CD8-positive, alpha-beta memory T cell (primary cell): ENCODE measurements at places on chromosomes 13 and 19.

DNA sequence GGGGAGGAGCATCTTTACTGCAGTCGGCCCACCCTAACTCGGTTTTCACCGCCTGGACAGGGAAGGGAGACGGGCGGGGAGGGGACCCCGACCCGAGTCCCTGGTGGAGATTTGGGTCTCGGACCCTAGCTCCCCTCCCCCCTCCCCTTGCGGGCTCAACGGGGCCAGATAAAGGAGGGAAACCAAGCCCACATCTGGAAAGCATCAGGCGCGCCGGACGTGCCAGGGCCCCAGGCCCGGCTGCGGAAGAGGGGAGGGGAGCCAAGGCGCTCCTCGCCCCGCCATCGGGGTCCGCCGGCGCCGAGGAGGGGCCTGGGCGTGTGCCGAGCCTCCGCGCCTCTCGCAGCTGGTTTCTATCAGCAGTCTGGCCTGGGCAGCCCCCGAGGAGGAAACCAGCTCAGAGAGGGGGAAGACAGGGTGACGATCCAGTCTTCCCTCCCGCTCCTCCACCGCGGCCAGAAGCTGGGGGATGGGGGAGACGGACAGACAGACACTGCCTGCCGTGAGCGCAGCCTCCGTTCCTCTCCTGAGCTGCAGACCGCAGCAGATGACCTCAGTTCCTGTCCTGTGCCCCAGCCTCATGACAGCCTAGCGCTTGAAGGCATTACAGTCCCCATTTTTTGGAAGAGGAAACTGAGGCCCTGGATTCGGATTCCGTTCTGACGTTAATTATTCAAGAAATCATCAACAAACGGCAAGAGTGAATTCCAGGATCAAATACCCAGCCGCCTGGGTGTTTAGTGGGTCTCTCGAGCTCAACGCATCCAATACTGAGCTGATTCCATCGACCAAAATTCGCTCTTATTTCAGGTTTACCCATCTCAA, 3.6 kb upstream of the GNG8 start:
- no peak for DNase-seq

- no peak for DNase-seq
Observed at GRCh38 chr13:73937441-73937840, 196.8 kb downstream of the KLF12 start.

- DNase-seq: no peak
Observed at GRCh38 chr13:27001705-27002104, 169.9 kb downstream of the USP12 start.

DNA sequence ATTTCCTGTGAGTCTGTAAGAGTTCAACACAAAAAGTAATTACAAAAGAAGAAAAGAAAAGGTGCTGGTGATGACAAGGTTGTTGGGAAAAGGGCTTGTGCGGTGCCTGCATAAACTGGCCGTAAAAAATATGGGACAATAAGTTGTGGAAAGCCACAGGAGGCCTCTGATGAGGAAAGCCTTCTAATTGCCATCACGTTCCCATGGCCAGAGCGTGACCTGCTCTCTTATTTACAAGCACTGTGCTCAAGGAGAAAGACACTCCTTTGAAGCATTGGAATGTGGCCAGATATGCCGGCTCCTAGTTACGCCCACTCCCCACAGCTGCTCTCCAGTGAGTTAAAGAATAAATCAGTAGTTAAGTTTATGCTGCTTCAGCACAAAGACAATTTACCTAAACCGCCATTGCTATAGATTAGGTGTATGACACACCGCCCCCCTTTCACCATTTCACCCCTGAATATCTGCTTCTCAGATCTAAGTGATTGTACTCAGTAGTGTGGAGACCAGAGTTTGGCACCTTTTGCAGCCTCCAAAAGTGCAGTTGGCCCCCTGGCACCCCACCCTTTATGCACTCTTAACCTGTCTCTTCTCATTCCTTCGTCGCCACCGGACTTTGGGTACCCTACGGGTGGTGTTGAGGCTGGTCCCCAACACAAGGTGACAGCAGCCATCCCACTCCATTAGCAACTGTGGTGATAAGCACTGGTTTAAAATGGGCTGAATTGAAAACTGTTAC, 8.1 kb upstream of the PGLYRP1 start:
- no peak for DNase-seq

DNA sequence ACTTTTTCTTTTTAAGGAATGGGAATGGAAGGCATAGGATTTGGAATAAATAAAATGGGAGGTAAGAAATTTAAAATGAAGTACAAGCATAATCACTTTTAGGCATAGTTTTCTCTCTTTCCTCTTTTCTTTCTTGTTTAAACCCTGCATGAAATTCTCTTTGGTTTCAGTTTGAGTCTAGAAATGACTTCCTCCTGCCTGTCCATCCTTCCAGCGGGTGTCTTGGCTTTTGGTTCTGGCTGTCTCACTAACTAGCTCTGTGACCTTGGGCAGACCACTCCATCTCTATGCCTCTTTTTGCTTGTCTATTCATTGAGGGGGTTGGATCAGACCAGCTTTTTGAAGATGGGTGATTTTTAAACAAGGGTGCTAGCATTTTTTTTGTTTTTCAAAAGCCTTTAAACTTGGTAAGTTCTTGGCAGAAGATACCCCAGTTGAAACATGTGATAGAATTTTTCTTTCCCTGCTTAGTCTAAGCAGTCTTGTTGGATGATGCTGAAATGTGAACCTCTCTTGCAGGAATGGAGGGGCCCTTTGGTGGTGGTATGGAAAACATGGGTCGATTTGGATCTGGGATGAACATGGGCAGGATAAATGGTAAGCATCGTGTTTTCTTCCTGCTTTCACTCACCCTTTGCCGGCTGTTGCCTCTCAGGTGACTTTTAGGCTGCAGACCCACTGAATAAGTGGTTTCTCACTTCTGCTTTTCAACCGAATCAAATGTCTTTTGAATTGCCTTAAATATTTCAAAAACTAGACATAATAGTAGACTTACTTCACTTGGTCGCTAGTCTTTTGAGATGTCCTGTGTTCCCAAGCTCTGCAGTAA, 28.6 kb downstream of the PRAM1 start:
- DNase-seq: no peak

DNA sequence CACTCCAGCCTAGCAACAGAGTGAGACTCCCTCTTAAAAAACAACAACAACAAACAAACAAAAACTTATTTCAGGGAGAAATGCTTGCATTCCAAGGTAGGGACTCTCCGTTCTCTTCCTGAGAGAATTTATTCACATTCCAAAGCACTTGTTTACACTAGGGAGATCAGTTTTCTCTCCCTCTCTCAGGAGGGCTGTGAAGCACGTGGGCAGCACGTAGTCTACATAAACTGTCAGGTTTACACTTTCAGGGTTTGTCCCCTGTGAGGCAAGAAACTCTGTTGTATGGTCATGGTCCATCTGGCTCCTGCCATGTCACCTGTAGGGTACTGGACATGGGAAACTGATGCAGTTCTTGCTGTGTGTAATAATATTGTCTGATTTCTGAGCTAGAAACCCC, 31.6 kb downstream of the WDR87 start:
- DNase-seq: no peak

DNA sequence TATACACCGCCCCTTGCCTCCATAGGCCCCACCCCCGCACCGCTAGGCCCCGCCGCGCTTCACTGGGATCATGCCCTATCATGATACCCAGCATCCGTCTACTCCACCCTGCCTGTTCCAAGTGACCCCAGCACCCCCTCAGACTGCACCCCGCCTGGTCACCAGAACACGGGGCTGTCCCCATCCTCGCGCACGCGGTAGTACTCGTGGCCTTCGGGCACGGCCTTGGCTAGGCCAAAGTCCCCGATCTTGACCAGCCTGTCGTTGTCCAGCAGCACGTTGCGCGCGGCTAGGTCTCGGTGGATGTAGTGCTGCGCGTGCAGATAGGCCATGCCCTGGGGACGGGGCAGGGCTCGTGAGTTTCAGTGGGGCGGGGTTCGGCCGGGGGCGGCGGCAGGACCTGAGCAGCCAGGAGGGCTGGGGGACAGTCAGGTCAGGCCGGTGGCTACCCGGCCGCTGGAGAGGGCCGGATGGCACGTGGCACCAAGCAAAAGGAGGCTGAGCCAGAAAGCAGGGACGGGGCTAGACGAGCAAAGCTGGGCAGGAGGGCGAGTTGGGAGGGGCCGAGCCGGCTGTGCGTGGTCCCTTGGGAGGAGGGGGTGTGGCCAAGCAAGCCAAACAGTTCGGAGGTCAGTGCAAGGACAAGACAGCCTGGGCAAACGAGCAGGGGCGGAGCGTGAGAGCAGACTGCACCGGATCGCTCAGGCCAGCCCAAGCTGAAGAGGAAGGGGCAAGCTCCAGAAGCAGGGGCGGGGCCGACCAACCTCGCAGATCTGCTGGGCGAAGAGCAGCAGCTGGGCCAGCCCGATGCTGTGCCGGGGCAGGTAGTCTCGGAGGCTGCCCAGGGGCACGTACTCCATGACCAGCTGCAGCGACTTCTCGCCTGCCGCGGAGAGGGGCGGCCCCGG, 13.6 kb upstream of the ICAM3 start:
- no peak for DNase-seq

DNA sequence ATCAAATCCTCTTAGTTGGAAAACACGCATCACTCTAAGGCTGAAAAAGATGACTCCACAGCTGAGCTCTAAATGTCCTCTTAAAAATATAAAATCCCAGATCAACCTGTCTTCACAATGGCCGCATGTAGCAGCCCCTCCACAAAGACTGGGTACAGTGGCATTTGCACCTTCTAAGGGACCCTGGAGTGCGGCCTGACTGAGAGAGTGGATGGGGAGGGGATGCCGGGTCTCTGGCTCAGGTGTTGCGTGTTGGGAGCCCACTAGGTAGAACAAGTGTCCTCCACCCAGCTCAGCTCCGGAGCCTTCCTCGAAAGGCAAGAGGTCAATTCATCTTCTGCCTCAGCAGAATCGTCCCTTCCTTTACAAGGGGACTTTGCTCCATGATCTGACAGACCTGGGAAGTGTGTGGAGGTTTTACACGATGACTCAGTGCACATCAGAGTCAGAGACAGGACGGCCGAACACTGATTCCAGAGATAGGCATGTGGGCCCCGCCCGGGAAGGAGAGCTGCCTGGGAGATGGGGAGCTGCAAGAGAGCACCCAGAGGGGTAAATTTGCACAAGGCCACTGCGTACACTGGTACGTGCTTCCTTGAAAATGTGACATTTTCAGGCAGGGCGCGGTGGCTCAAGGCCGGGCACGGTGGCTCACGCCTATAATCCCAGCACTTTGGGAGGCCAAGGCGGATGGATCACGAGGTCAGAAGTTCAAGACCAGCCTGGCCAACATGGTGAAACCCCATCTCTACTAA, 23.5 kb upstream of the SLC15A1 start:
- no peak for DNase-seq

DNA sequence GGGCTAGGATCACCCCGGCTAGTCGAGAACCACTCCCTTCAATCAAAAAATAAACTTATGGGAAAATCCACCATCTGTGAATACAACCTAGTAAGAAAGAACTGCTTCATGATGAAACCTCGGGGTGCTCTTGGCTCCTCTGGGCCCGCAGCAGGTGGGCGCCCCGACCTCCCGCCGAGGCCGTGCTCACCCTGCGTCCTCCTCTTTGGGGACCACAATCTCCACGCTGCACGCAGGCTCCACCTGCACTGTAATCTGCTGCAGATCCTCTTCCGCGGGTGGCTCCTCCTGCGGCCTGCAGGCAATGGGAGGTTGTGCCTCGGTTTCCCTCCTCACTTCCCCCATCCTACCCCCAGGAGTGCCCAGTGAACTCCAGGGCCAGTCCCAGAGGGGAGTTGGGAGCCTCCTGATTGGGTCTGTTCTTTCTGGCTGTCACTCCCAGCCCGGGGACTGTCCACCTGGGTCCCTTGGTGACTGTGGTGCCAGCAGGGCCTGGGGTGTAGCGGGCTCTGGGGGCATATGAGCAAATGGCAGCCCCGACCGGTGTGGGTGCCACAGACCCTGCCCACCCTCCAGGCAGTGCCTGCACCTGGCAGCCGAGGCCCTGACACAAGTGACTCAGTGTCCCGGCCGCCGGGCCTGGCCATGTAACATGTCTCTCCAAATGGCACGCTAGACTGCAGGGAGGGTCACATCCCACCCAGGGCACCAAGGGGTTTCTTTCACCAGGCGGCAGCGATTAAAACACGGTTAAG, 15.1 kb upstream of the CACTIN start:
- DNase-seq: no peak

GRCh38 chr13:51276636-51277035, 54.4 kb downstream of the FAM124A start:
- no peak for DNase-seq

DNA sequence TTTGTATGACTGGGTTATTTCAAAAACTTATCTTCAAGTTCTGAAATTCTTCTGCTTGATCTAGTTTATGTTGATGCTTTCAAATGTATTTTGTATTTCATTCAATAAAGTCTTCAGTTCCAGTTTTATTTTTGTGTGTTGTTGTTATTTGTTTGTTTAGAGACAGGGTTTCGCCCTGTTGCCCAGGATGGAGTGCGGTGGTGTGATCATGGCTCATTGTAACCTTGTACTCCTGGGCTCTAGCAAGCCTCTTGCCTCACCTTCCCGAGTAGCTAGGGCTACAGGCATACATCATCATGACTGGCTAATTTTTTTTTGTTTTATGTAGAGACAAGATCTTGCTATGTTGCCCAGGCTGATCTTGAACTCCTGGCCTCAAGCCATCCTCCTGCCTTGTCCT, 40.3 kb upstream of the ARHGEF7 start:
- DNase-seq: no peak

- no peak for DNase-seq
Observed at GRCh38 chr13:107422421-107422820, 792.9 kb downstream of the LIG4 start.

DNA sequence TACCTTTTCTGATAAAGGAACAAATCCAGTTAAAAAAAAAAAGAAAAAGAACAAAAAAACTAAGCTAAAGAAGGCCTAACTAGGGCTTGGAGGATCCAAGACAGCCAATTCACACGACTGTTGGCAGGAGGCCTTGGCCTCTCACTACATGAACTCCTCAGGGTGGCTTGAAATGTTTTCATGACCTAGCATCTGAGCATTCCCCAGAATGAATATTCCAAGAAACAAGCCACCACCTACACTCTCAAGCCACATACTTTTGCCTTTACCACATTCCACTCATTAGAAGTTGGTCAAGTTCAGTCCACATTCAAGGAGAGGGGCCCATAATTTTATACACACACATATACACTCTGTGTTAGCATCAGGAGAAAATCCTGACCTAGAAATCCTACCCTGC, 97.6 kb upstream of the SIAH3 start:
- DNase-seq: no peak

- no peak for DNase-seq
Observed at GRCh38 chr19:41323023-41323422, 13.1 kb downstream of the CCDC97 start.

GRCh38 chr13:87754097-87754496, 82.9 kb downstream of the SLITRK5 start:
- DNase-seq: no peak

DNA sequence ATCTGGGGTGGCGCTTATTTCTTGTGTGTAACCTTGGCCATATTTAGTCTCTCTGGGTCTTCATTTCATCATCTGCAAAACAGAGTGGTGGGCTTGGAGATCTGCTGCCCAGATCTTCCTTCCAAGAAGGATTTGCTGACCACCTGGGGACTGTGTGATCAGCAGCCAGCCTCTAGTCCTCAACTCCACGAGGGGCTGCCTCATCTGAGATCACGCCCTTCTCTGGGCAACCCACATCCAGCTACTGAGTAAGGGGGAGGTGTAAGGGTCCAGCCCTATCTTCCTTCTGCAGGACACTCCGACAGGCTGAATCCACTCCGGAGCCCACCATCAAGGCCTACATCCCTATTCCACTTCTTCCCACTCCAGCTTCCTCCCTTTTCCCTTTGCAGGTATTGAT, 57.9 kb downstream of the CHST8 start:
- DNase-seq: no peak
